Mesothelial cell of epicardium (in vitro differentiated cells): ENCODE measurements at places on chromosomes 6 and 20. TPM values are rescaled to one million over a fixed set of nuclear protein-coding genes. Genes with fewer than 3 reads are reported as not detected.

The NEDD9 gene
- 25.5 to 28.6 TPM (median 27.4 TPM) in 3 replicates for total RNA-seq

The RCAN2 gene
- total RNA-seq = 3.6 to 4.0 TPM (median 3.9 TPM) in 3 replicates

The CASS4 gene
- total RNA-seq = 0.67 to 0.78 TPM (median 0.72 TPM) in 3 replicates

The HEY2 gene
- 8.8 to 11.7 TPM (median 9.6 TPM) in 3 replicates for total RNA-seq

The RIPPLY2 gene
- total RNA-seq = not detected in 3 replicates

- H3K36me3 ChIP-seq = no peaks in the 10 kb centered on the region
- DNase-seq = no peak
- no peak overlapping the region for H3K27ac ChIP-seq
- no peak overlapping the region for H3K4me3 ChIP-seq
- H3K4me1 ChIP-seq = peaks cover 20% of the 10 kb centered on the region
Measured at GRCh38 chr6:1592852-1593251, 16.9 kb upstream of the FOXC1 start.

DNA sequence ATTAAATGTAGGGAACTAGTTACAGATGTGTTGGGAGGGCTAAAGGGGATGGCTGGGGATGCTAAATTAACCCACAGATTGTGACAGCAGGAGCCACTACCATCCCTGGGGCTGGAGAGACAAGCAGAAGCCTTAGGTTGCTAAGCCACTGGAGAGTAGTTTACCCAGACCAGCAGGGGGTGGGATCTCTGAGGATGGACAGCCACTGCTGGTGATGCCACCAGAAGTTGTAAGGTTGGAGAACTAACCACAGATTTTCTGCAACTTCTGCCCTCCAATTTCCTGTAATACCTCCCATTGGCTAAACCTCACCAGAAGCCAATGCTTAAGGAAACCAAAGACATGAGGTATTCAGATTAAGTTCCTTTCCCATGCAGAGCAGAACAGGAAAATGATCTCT, 139.6 kb upstream of the NOX3 start:
- H3K36me3 ChIP-seq = no peaks in the 10 kb centered on the region
- DNase-seq = no peak
- H3K4me3 ChIP-seq = no peak overlapping the region
- H3K27ac ChIP-seq = no peak overlapping the region
- H3K27me3 ChIP-seq = peaks cover 2% of the 10 kb centered on the region

GRCh38 chr20:55153001-55153645, 677.7 kb downstream of the DOK5 start:
- H3K4me1 ChIP-seq = no peaks in the 10 kb centered on the region
- H3K27ac ChIP-seq = no peak overlapping the region
- no peak overlapping the region for H3K4me3 ChIP-seq
- no peak for DNase-seq
